NCI-H2081 treated with DMSO at 0.1 percent for 48 hours (cell line): ENCODE measurements at places on chromosomes 5 and 9.

GRCh38 chr5:34858790-34859189 lies 19.8 kb downstream of the TTC23L start:
- DNase-seq, result no peak

DNA sequence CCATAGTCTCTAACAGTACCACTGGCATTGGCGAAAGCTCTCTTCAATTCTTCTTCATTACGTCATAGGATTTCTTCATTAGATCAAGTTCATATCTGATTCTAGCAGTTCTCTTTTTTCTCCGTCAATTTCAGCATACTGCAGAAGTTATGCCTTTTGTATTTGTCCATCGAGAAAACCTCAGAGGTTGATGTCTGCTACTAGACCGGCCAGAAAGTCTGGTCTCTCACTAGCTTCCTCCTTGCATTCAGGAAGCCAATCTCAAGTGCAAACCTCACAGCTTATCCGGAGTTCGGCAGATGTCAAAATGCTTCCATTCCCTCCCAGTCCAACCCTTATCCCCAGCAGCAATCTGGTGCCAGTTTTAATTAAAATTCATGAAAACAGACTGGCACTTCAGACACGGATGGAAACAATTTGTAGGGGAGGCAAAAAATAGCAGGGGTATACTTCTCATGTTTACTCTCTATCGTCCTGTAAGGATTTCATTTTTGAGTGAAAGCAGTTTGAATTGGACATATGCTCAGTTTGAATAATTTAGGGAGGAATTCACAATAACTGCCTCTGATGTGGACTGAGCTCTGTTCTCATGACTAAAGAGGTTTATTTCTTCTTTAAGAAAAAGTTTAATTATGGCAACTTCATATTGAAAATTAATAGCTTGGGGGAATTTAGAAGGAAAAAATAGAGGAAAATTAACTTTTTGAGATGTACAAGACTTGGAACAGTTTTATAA lies 56.4 kb upstream of the TMC1 start:
- DNase-seq, result no peak

DNA sequence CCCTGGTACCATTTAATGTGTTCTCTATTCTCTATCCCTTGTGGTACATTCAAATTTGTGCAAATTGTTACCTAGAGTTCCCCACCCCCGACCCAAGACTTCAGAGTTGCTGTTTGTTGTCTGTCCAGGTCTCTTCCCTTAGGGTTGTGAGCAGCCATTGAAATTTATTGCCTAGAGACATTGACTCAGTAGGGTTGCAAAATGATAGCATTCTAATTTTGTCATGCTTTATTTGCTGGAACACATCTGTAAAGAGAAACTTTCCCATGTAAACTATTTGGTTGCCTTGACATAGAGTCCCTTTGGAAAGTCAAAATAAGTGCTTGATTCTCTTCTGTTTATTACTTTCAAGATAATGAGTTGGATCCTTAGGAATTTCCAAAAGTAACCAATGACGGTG lies 91.7 kb upstream of the KLF9 start:
- no peak for DNase-seq

- no peak for DNase-seq
Observed at GRCh38 chr9:78213712-78214111, 22.2 kb upstream of the CEP78 start.

- no peak for DNase-seq
Observed at GRCh38 chr9:130845901-130846481, 10.9 kb downstream of the ABL1 start.

DNA sequence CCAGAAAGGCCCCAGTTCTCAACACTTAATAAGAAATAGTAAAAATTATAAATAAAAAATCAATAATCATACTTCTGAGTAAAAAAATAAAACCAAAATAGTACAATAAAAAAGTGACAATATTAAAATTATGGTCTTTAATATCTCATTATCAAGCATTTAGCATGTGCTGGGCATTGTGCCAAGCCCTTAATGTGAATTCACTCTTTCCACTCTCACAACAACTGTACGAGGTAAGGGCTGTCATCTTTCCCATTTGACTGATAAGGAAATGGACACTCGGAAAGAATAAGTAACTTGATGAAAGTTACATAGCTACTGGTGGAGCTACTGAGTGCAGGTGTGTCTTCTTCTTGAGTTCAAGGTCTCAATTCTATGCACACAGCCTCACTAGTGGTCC lies 43.6 kb downstream of the SEC61B start:
- DNase-seq, result no peak

- DNase-seq, result no peak
Observed at GRCh38 chr5:80676706-80677105, 21.9 kb upstream of the DHFR start.
